Activated CD4-positive, alpha-beta T cell treated with anti-CD3 and anti-CD28 coated beads, Interleukin-2, amount 10 ng/mL, durations not matched to agents 24 days and 14 days (primary cell): ENCODE measurements at places on chromosomes 13 and 19.

- peak; percentile 94 for DNase-seq
Measured at GRCh38 chr19:42176990-42177685, 40.3 kb downstream of the DEDD2 start.

DNA sequence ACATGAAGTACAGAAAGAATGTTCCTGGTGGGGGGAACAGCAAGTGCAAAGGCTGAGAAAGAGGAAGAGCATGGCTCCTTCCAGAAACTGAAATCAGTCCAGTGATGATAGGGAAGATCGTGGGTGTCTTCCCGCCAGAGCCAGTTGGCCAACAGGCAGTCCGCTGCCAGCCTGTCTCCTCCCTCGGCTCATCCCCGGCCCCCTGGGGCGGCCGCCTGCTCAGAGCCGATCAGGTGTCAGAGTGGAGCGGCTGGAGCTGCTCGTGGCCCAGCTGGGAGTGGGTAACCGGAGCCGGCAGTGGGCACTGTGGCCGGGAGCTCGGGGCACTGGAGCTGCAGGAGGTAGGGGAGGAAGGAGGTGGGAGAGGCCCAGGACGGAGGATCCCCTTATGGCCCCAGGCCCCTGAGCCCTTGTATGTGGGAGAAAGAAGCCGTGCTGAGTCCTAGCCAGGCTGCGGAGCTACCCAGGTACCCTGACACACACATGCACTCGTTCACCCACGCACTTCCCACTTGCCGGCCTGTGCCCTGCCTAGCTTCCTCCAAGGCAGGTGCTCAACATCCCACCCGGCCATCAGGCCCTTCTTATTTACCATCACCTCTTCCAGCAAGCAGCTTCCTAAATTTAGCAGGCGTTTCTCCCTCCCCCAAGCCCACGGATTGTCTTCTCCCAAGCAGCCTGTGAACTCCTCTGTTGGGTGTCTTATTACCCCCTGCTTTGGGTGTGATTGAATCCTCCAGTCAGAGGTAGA, 1.7 kb downstream of the ANKRD24 start:
- no peak for DNase-seq

DNA sequence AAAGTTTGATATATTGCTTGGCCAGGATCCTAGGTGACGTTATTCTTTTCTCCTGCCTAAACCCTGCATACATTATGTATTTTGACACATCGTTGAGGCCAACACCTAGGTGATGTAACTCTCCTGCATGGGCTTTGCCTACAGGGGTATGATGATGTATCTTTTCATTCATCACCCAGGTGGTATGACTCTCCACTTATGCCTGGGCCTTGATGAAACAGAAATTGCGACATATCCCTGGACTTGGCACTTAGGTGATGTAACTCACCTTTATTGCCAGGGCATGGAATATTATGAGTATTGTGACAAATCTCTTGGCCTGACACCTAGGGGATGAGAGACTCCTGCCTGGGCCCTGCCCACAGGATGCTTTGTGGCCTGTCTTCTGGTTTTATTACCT, 18.5 kb upstream of the ZNF681 start:
- no peak for DNase-seq

- no peak for DNase-seq
Measured at GRCh38 chr13:27263438-27263837, 7.2 kb upstream of the RASL11A start.

DNA sequence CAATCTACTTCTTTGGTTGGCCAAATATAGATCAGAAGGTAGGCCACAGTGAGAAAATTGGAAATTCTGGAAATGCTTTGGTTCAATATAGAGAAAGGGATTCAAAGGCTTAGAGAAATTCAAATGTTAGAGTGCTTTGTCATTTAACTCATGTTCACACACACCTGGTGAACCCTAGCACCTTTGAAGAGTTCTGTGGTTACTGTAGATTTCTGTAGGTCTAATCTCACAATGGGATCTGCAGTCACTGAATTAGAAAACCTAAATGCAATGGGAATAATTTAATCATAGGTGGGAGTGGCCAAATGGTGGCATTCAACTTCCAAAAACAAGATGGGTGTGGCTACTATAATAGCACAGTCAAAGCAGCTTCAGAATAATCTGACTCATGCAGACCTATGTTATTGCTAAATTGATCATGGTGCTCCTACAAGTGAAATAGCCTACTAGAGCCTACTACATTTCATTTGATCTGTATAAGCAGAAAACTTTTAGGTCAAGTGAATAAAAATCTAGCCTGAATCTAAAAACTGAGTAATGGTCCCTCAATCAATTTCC, 1152.9 kb downstream of the PCDH9 start:
- no peak for DNase-seq

- DNase-seq, result no peak
Measured at GRCh38 chr19:49712397-49712859, 21.5 kb downstream of the CPT1C start.

DNA sequence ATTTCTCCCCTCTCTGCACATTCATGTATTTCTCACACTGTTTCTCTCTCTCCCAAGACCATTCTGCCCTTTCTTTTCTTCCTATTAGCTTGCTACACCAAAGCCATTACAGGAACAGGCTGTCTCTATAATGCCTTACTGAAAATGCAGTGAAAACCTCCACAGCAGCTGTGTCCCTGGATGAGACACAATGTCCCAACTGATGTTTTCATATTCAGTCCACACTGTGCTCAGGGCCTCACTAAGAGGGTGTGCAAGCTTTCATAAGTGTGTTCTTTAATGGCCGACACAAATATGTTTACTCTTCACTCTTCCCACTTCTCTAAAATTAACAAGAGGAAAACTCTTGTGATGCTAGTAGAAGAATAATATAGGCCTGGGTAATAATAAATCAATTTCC, 163.4 kb downstream of the KCTD12 start:
- DNase-seq, result no peak

- DNase-seq, result no peak
Measured at GRCh38 chr19:4234862-4235201, 5.5 kb downstream of the EBI3 start.

DNA sequence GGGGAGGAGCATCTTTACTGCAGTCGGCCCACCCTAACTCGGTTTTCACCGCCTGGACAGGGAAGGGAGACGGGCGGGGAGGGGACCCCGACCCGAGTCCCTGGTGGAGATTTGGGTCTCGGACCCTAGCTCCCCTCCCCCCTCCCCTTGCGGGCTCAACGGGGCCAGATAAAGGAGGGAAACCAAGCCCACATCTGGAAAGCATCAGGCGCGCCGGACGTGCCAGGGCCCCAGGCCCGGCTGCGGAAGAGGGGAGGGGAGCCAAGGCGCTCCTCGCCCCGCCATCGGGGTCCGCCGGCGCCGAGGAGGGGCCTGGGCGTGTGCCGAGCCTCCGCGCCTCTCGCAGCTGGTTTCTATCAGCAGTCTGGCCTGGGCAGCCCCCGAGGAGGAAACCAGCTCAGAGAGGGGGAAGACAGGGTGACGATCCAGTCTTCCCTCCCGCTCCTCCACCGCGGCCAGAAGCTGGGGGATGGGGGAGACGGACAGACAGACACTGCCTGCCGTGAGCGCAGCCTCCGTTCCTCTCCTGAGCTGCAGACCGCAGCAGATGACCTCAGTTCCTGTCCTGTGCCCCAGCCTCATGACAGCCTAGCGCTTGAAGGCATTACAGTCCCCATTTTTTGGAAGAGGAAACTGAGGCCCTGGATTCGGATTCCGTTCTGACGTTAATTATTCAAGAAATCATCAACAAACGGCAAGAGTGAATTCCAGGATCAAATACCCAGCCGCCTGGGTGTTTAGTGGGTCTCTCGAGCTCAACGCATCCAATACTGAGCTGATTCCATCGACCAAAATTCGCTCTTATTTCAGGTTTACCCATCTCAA, 3.6 kb upstream of the GNG8 start:
- peak; percentile 81 for DNase-seq

- DNase-seq, result no peak
Measured at GRCh38 chr19:15213715-15214381, 13.1 kb upstream of the NOTCH3 start.

DNA sequence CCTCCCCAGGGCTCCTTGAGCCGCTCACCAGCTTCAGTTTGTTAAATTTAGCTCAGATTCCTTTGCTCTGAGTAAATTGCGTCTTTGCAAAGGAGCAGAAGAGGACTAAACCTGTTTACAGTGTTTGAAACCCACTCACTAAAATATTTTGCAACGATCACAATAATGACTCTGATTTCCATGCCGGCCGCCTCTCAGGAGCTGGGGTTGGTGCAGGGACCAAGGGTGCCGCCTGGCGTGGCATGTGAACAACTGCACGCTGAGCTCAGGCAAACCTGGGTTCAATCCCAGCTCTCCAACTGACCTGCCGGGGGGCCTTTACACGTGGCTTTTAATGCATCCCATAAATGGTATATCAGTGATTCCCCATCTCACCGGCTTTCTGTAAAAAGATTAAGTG, 68.7 kb upstream of the CACNA1A start:
- no peak for DNase-seq

GRCh38 chr13:20301403-20302071, 69.4 kb upstream of the GJB6 start:
- no peak for DNase-seq

DNA sequence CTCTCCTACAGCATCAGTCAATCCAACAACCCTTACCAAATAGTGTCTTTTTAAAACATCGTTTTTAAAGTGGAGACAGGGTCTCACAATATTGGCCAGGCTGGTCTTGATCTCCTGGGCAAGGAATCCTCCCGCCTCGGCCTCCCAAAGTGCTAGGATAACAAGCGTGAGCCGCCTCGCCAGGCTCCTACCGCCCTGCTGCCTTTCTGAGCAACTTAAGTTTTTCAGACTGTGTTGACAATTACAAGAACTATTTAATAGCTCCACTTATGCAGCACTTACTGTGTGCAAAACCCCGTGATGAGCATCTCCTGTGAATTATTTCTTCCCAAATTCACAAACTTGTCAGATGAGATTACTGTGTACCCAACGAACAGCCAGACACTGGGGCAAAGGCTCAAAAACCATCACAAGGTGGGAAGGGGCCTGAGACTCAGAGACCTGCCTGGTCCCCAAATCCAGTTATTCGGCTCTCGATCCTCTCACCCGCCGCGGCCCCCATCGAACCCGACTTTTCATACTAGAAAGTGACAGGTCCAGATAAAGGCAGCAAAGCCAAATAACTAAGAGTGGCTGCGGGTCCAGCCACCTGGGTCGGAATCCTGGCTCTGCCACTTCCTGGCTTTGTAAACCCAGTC, 581 bp downstream of the RPL18 start:
- peak; percentile 64 for DNase-seq

- no peak for DNase-seq
Measured at GRCh38 chr19:9986787-9987281, 23.5 kb downstream of the COL5A3 start.

DNA sequence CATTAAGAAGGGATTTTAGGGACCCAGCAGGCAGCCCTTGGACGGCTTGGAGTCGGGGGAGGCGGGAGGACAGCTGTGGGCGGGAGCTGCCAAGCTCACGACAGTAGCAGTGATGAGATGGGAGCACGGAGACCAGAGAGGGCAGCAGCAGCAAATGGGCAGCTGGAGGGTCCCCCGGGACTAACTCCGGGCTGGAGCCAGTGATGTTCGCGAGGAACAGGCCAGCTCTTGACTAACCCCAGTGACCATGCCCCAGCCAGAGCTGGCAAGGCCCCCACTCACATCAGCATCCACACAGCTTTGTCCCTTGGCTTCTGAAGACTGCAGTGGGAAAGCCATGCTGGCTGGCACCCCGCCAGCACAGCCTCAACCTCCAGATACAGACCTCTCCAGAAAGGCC, 81.9 kb downstream of the RAB20 start:
- DNase-seq, result no peak

GRCh38 chr13:73872397-73872796, 261.8 kb downstream of the KLF12 start:
- DNase-seq, result no peak

DNA sequence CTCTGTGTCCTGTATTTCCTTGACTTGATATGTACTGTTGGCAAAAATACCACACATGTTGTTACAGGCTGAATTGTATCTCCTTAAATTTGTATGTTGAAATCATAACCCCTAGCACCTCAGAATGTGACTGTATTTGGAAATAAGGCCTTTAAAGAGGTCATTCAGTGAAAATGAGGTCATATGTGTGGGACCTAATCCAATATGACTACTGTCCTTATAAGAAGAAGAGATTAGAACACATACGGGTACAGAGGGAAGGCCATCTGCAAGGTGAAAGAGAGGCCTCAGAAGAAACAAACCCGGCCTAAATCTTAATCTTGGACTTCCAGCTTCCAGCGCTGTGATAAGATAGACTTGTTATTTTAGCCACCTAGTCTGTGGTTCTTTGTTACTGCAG, 202.5 kb downstream of the NUFIP1 start:
- DNase-seq, result no peak

GRCh38 chr19:23440791-23441190, 45.5 kb upstream of the ZNF91 start:
- DNase-seq, result peak; percentile 58

DNA sequence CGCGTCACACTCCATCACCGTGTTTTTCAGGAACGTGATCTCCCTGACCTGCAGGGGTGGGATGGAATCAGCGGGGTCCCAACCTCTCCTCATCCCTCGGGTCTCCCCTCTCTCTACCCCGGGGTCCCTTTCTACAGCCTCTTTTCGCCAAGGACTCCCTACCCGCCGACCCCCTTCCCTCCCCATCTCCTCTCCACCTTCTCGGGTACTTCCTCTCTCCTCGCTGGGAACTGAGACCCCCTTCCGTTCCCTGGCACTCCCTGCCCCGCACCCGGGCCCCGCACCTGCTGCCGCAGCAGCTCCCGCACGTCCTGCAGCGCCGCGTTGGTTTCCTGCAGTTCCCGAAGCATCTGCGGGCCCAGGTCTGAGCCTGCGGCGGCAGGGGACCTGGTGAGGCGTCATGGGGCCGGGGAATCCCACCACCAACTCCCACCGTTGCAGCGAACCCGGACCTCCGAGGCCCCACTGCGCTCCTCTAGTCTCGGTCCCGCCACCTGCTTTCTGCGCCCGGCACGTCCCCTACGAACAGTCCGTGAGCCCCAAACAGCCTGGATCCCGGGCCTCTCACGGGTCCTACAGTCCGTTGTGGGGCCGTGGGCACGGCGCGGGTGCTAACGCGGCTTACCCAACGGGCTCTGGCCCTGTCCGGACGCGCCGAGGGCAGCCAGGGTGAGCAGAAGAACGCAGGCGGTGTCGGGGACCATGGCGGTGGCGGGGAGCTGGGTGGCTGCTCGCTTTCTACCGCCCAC, at the start of gene COMP:
TSS of gene COMP (minus strand) at position 740 of the 749 bp plus-strand sequence. CDS start at position 704, 36 bp downstream.
- DNase-seq, result no peak

- no peak for DNase-seq
Measured at GRCh38 chr13:31154939-31155338, 6.8 kb downstream of the HSPH1 start.

DNA sequence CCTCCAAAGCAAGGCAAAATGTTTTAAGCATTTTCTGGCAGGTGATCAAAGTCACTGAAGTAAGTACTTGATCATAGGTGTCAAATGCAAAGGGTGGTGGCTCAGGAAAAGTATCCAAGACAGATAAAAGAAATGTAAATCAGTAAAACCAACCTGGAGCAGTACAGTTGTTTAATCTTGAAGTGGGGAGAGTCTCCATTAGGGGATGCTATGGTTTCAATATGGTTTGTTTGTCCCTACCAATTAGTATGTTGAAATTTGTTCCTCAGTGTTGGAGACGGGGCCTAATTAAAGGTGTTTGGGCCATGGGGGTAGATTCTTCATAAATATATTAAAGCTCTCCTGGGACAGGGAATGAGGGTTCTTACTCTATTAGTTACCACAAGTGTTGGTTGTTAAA, 1781.7 kb upstream of the PRR20A start:
- no peak for DNase-seq
